Cortex of kidney (tissue), 1 donor: ENCODE measurements at places on chromosomes 6 and 20.

GRCh38 chr6:35505999-35506412 is 6.7 kb downstream of the TULP1 start:
- DNase-seq = no peak

DNA sequence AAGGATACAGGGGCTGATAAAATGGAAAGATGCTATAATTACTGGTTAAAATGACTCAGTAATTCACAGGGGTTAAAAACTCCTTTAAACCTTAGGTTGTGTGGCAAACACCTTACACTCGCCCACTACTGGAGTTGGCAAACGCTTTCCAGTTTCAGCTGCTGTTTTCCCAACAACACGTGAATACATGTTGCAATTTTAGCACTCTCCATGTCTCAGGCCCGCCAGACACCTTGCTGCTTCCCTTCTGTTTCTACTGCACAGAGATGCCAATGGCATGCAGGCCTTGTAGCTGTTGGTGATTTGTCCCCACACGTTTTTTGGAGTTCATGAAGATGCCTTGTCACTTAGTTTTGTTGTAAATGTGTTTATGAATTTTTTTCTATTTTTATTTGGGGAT is 5.3 kb upstream of the TTPAL start:
- DNase-seq = no peak

DNA sequence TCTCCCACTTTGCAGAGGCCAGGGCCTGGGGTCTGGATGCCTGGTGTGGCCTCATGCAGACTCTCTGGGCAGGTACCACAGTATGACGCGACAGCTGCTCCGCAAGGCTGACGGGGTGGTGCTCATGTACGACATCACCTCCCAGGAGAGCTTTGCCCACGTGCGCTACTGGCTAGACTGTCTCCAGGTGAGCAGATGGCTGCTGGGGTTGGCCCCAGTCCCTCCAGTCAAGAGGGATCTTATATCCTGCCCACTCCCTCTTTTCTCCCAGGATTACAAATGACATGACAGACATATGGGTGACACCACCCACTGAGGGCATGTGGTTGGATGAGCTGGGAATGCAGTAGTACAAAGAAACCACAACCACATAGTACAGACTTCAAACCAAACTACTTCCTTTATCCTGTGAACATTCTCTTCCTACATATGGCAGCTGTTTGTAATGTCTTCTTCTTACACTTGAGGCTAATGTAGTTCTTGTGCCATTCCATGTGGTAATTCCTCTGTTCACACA is 29.9 kb downstream of the RAB44 start:
- DNase-seq = no peak

DNA sequence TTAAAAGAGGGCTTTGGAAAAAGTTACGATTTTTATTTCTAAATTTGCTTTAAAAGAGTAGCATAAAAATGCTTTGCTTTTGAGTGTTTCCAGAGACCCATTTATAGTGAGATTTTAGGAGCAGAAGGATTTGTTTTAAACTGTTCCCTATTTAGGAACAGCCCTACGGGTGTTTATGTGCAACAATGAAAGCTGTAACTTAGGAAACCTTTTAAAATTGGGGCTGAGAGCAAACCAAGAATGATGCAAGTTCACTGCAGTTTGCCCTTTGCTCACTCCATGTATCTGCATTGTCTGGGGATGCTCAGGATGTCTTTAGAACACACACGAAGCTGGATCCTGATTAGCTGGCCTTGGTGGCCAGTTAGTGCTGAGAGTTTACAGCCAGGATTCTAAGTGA is 40.9 kb downstream of the GHRH start:
- no peak for DNase-seq

DNA sequence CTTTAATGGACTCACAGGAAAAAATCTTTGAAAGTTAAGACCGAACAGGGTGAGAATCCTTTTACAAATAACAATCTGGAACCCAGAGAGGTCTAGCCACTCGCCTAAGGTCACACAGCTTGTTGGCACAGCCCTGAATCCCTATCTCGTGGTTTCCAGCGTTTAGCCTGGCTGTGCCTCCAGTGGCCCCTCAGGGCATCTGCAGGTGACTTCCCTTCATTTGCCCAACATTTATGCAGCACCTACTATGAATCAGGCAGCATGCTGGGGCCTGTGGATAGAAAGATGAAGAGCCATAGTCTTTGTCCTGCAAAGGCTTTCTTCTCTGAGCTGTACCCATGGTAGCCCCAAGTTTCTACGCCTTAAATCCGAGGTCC is 2.6 kb upstream of the NR2E1 start:
- DNase-seq = no peak

DNA sequence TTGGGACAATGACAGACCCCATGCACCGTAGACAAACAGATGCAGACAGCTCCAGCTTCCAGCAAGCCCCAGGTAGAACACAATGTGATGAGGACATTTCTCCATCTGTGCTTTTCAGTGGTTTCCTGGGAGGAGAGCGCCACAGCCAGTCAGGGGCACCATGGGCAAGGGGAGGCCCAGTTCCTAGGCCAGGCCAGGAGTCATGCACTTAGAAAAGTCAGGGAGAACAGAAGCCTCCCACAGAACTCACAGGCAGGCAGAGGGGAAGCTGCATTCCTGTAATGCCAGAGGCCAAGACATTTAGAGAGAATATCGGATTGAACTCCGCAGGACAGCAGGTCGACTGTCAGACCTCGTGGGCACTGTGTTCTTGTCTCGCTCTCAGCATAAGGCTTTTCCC is 9.2 kb downstream of the SYNDIG1 start:
- no peak for DNase-seq

DNA sequence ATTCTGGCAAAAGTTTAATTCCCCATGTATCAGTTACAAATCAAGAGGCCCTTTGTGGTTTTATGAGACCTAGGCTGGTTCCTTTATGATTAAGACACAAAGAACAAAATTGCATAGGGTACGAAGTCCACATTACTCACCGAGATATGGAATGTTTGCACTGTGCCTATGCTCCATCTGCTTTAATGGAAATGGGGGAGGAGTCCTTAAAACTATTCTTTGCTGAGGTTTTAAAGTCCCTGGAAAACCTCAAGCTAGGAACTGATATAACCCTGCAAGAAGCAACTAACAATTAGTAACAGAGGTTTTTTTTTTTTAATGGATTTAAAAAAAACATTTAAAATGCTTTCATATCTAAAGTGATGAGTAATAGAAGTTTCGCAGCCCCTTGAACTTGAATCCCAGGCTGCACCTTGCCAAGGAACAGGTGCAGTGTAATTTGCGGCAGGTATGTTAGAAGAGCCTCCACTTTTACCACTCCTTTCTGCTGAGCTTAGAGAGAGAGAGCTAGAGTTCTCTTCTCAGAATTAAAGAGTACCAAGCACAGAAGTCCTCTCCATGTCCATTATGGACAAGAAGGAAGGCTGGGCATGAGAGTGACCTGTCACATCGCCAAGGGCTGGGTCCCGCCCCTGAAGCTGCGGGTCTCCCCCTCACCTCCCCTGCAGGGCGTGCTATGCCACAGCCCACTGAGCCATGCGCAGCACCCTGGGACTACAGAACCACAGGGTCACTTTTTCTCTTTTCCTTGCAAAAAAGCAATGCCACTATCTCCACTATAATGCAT is 2.3 kb downstream of the SERPINB1 start:
- DNase-seq = no peak

DNA sequence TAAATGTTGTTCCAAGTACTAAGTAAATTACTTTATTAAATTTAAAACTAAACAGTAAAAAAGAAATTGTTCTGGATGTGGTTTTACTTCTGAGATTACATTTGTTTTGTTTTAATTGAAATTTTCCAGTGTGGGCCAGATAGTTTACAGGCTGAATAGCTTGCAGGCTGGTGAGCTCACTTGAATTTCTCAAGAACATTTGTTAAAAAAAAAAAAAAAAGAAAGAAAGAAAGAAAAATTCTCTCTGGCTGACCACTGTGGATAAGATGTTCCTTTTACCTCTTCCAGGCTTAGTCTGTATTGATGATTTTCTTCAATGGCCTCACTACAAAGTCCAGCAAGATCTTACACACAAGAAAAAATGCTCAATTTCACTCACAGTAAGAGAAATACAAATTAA is 85.4 kb downstream of the PLCG1 start:
- no peak for DNase-seq

DNA sequence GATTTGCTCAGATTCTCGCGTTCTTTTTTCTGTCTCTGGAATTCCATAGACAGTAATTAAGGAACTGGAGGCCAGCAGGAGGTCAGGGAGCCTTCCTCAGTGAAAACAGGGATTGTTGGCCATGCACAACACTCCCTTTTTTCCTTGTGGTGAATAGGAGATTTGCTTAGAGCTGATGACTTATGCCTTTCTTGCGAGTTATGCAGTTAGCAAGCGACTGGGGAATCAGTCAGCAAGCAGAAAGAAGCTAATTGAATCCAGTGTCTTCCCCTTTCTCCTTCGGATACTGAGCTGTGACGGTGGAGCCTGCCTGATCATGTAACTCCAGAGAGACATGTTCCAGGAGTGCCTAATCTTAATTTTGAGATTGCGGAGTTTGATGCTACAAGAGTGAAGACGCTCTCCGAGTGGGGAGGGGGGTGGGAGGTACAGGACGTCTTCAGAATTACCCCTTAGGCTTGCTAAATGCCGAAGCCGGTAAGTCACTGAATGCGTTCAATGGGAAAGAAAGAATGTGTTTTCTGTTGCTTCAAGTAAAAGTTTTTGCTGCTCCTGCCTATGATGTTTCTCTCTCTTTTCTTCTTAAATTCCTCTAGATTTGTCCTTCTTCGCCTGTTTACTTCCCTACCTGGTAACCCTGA is 165.9 kb downstream of the SASH1 start:
- no peak for DNase-seq

DNA sequence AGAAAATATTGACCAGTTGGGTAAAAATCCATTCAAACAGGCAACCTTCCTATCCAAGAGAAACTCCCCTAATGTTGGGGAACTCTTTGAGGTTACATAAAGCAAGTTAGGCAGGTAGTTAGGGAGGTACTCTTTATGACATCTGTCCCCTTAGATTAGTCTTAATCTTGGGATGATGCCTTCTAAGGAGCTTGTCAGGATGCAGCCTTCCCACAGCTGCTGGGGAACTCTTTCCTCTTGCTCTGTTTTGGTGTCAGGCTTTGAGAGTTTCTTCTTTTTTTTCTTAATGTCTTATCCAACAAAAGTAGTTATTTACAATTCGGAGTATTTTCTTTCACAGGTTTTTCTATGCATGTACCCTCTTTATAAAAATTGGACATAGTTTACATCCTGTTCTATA is 194.8 kb downstream of the CDKAL1 start:
- DNase-seq = no peak

GRCh38 chr6:169850154-169850553 is 98.7 kb downstream of the ERMARD start:
- no peak for DNase-seq
